ENCODE measurements at places on chromosomes 6 and 20. TPM values are rescaled to one million over a fixed set of nuclear protein-coding genes. Genes with fewer than 3 reads are reported as not detected.

The KHDC1L gene
- 1.1 TPM for polyA plus RNA-seq

The PMEPA1 gene
- 20.7 TPM for polyA plus RNA-seq

The LY6G6F gene
- not detected for polyA plus RNA-seq

GRCh38 chr6:149852180-149852579 lies 12.0 kb downstream of the LRP11 start:
- DNase-seq, result no peak

DNA sequence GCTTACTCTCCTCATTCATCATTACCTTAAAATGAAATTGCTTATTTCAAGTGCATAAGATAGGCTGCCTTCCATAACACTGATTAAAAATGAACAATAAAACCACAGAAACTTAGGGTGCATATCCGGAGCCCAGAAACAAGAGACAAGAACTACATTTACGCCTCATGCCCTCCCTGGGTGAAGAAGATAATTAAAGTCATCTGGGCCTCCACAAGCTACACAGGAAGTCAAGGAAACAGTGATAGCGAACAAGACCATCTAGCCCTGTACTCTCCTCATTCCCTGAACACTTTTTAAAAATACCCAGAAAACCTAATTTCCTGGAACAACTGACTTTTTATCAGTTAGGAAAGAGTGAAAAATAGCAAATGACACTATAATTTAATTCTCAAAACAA lies 6.3 kb downstream of the SOD2 start:
- DNase-seq, result no peak

DNA sequence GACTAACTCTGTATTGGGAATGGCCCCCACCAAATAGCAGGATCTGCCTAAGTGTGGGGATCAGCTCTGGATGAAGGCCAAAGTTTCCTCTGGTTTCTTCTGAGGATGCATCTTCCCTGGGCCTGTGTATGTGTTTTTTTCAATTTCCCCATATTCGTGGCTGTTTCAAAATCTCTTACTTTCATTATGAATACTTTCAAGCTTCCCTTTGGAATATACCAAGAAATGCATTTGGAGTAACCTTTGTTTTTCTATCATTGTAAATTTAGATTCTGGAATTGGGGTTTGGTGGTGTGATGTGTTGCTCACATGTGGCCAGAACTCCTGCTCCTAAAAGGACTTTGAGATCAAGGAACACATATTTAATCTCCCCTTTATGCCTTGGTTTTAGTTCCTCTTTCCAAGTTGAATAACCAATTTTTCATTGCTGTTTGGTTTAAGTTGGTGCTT lies 8.4 kb downstream of the ENTPD6 start:
- no peak for DNase-seq

- DNase-seq, result no peak
Observed at GRCh38 chr6:116990679-116991078, 113.6 kb downstream of the RFX6 start.

- no peak for DNase-seq
Observed at GRCh38 chr6:14851281-14851680, 394.6 kb upstream of the JARID2 start.

GRCh38 chr6:155402656-155403304 lies 52.9 kb downstream of the NOX3 start:
- DNase-seq, result no peak

DNA sequence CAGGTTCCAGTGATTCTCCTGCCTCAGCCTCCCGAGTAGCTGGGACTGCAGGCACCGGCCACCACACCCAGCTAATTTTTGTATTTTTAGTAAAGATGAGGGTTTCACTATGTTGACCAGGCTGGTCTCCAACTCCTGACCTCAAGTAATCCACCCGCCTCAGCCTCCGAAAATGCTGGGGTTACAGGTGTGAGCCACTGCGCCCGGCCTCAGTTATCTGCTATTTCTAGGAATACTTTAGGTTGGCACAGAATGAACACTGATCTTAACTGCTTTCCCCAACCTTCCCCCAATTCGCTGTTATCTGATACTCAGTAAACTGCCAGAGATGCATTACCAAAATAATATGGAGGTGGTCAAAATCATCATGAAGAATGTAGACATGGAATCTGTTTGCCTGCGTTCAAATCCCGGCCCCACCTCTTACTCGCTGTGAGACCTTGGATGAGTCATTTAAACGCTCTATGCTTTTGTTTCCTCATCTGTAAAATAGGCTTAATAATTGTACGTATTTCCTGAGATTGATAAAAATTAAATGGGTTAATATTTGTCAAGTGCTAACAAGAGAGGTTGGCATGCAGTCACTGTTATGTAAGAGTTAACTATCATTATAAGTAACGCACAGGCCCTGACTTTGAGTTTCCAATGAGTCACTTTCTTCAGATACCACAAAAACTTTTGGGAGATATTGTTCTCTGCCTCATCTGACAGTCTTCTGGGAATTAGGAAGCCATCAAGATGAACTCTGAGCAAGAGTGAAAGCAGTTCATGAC lies 44.5 kb upstream of the NCOA3 start:
- no peak for DNase-seq

DNA sequence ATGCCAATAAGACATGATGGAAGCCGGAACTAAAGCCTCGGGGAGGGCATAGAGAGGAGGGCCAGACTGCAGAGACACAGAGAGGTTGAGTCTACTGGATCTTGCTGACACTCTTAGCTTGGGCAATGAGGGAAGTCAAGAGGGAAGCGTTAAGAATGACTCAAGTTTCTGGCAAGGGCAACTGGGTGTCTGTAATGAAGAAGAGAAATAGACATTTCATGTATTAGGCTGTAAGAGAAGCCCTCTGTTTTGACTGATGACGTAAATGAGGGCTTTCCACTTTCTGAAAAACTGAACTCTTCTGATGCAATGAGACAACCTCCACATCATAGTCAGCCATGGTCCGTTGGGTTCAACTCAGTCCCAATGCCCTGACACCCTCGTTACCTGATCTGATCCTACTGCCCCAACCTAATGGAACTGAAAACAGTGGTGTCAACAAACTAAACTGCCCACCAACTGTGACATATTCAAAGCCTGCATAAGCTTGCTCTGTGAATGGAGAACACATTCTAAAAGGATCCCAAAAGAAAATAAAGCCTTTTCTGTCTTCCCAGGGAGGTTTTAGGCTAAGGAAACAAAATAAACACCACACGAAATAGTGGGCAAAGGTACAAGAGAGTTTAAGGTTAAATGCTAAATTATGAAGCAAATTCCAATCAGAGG lies 45.8 kb upstream of the PNRC1 start:
- no peak for DNase-seq

DNA sequence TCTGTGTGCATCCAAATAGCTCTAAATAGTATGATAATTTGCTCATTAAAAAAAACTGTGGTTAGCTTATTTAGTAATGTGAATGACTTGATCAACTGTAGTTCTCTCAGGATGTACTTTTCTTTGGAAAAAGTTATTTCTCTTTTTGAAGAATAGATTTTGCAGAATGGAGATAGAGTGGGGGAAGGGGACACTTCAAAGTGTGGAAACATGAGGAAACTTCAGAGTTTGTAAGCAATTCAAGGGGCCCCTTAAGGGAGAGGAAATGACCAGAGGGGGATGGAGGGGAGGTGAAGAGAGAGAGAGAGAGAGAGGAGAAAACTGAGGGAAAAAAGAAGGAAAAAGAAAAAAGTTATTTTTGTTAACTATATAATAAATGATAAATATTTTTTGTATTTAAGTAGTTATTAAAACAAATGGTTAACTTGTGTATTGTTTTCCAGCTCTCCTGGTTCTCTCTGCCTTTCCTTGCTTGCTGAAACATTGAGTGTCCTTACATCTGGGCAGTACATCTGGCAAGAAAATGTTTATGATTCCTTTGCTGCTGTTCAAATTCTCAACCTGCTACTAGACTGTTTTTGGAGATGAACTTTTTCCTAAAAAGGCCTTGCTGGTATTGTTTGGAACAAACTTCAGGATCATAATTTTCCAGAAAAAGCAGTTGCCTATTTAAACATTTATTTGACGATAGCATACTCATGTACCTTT lies 497.5 kb upstream of the CITED2 start:
- DNase-seq, result no peak

- no peak for DNase-seq
Observed at GRCh38 chr6:163113358-163113962, 301.1 kb upstream of the QKI start.
